Central memory CD4-positive, alpha-beta T cell (primary cell): ENCODE measurements at places on chromosomes 6 and 20.

GRCh38 chr6:51300510-51300909, 481.8 kb downstream of the TFAP2B start:
- DNase-seq, result no peak

DNA sequence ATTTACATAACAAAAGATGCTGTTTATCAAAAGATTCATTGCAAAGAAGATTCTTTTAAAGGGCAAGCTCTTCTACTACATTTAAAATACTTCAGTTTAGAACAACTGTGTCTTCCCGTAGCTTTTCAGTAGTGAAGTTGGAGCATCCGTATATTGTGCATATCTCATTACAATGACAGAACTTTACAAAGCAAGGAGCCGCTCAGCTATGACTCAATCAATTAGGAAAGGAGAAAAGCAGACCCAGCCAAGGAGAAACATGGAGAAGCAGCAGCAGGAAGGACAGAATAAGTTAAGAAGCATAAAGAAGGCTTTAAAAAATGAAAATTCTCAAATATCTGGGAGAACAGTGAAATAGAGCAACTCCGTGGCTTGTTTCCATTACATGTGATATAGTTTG, 132.6 kb upstream of the SMLR1 start:
- no peak for DNase-seq

GRCh38 chr6:912871-913835, 220.2 kb upstream of the EXOC2 start:
- DNase-seq, result no peak

- no peak for DNase-seq
Measured at GRCh38 chr20:62355878-62356588, 11.1 kb downstream of the LAMA5 start.

GRCh38 chr20:52833901-52834300, 138.3 kb upstream of the TSHZ2 start:
- DNase-seq, result no peak

GRCh38 chr6:93972791-93973190, 553.4 kb upstream of the EPHA7 start:
- no peak for DNase-seq

DNA sequence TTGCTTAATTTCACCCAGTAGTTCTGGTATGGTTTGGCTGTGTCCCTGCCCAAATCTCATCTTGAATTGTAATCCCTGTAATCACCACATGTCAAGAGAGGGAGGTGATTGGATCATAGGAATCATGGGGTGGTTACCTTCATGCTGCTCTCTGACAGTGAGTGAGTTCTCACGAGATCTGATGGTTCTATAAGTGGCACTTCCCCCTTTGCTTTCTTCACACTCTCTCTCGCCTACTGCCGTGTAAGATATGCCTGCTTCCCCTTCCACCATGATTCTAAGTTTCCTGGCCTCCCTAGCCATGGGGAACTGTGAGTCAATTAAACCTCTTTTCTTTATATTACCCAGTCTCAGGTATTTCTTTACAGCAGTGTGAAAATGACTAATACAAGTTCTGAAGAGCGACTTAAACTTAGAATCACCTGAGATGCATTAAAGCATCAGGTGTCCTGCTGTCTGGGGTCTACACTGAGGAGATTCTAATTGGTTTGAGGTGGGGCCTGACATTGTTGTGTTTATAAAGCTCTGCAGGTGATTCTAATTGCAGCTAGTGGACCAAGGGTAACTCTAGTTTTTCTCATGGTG, 82.1 kb upstream of the DTNBP1 start:
- DNase-seq, result no peak

GRCh38 chr6:11639376-11640235, 102.1 kb downstream of the TMEM170B start:
- DNase-seq, result no peak

DNA sequence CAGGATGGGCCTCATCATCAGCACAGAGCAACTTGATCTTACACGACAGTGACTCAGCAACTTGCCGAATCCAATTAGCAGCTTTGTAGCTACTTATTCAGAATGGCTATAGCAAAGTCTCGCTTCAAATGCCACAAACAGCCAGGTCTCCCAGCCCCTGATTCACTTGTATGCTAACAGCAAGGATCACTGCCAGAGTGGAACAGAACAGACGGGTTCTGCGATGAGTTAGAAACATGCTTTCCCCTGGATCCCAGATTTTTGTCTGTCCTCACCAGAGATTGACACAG, 254.4 kb downstream of the NRN1 start:
- DNase-seq, result no peak

GRCh38 chr6:41449399-41450245, 96.6 kb upstream of the FOXP4 start:
- DNase-seq, result no peak

- no peak for DNase-seq
Measured at GRCh38 chr6:11734861-11735613, 43.6 kb downstream of the ADTRP start.

- no peak for DNase-seq
Measured at GRCh38 chr6:139028215-139028657, 309 bp upstream of the ABRACL start.

GRCh38 chr6:106666282-106667021, 37.1 kb downstream of the QRSL1 start:
- no peak for DNase-seq

DNA sequence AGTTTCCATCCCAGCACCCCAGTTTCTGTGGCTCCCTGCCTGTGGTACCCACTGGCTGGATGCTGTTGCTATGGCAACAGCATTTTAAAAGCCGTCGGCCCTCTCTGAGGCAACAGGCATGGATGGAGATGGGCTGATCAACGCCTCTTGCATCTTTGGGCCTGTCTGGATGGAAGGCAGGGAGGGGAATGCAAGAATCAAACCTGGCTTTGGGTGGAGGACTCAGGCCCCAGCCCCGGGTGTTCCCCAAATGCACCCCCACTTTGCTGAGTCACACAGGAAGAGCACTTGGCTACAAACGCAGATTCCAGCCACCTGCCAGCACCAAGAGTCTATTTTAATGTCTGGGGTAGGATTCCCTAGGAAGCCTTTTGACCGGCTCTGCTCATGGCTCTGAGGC, 45.7 kb upstream of the TGM2 start:
- DNase-seq, result no peak

GRCh38 chr20:31860390-31861134, 9.8 kb downstream of the DUSP15 start:
- DNase-seq, result no peak

- no peak for DNase-seq
Measured at GRCh38 chr6:94133106-94133505, 713.7 kb upstream of the EPHA7 start.

- DNase-seq, result no peak
Measured at GRCh38 chr20:29410806-29411457, 1846.5 kb upstream of the DEFB115 start.

DNA sequence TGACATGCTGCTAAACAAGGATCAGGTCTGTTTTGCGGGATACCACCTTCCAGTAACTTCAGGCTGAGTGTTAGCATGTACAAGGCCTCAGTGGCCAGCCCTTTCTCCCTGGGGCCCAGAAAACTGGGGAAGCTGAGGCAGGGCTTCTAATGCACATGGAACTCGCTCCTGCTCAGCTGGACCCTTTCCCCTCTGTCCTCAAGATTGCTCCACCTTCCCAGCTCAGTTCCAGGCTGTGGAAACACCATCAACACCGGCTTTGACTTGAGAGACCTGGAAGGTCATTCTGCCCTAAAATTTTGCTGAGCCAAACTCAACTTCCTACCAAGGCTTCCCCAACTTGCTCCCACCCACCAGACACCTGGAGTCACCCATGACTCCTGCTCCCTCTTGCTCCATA, 4.2 kb upstream of the BLCAP start:
- DNase-seq, result no peak

DNA sequence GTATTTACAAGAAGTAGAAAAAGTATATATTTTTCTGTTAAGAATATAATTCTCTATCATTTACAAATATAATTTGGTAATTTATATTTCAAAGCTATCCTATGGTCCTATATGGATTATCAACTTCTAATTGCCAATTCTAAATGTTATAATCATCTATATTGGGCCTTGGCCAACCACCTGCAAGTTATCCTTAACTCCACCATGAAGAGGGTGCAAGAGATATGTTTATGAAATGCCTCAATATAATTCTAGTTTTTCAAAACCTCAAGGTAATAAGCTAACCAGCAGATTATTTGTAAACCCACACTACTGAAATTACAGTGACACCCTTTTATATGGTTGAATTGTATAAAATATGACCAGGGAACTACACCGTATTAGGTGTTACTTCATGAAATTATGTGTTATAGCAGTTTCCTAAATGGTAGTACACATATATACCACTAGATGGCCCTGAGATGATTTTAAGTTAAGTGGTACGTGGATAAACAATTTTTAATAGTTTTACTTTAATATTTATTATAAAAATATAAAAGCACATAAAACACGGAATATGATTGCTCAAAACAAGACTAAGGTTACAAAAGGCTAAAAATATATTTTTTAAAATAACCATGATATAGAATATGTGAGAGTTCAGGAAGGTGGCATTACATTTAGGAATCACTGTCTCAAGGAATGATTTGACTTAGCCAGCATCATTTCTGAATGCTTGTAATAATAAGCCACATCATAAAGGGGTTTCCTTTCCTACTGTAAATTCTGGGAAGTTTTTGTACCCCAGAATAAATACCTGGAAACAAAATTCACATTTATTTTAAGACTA, 9.8 kb upstream of the PNISR start:
- no peak for DNase-seq

DNA sequence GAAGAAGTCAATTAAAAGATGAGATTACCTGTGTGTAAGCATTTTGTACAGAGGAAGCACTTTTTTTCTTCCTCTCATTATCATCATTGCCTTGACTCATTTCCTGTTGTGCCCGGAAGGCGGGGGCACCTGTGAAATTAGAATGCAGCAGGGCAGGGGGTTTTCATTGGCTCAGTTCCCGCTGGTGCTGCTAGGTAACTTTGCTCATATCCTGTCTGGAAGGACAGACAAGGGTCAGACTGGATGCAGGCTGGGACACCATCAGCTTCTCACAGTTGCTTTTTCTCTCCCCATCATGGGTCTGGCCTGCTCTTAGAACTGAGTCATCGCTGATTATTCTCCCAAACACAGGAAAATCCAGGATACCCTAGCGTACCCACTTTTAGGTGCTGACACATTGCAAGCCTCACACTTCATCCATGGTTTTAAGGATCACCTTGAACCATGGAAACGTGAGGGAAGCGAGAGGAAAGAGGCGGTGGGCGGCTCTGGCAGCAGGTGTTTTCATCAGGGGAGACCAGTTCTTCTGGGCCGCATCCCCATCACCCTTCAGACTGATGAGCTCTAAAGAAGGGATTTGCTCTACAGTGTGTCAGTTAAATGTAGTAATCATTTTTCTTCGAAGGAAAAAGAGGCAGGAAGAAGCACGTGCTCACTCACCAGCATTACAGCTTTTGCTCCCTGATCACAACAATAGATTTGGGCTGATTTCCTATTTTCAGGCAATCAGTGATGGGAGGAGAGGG, 195.7 kb upstream of the SASH1 start:
- peak; percentile 60 for DNase-seq

- peak; percentile 66 for DNase-seq
Measured at GRCh38 chr6:127951172-127951917, 50.5 kb upstream of the THEMIS start.

GRCh38 chr6:41372832-41373626, 37.6 kb downstream of the NCR2 start:
- no peak for DNase-seq

DNA sequence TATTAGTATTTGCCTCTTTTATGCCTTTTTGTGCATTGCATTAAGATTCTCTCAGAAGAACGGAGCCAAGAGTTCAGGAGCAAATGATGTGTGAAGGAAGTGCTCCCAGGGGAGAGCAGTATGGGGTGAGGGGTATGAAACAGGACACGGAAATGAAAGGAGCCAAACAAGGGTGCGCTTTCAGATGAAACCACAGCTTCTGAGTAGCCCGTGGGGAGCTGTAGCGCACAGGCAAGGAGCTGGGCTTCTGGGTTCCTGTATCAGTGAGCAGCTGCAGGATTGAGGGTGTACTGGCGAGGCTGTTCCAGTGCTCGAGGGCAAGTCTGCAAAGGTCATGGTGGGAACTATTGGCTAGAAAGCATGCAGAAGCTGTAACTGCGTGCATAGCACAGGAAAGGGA, 25.4 kb downstream of the ANKEF1 start:
- DNase-seq, result no peak

- no peak for DNase-seq
Measured at GRCh38 chr20:9258901-9259300, 190.0 kb downstream of the PLCB4 start.

DNA sequence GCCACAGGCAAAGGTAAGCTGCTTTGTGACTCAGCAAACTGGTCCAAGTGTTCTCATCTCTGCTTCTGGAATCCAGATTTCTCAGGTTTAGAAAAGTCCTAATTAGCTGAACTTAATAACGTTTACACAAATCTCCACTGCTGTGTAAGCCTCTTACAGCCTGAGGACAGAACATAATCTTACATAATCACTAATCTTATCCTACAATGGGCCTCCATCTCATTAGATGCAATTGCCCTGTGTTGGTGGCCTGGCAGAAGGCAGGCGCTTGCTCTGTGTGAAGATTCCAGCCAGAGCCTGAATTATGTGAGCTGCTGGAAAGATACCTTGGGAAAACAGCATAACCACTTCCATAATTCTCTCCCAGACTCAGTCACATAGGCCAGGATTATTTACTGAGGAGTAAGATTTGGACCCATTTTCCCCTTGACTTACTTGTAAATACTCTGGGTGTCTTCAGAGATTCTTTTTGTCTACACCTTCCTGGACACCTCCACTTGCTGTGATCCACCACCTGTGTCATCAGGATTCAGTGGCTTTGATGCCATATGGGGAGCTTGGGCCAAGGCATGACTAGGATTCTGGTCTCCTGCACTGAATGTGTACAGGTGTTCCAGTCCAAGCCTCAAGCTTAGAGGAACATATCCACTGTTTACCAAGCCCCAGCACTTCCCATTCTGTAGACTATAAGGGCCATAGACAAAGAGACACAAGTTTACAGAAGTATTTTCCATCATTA, 104.4 kb downstream of the C6orf118 start:
- no peak for DNase-seq

DNA sequence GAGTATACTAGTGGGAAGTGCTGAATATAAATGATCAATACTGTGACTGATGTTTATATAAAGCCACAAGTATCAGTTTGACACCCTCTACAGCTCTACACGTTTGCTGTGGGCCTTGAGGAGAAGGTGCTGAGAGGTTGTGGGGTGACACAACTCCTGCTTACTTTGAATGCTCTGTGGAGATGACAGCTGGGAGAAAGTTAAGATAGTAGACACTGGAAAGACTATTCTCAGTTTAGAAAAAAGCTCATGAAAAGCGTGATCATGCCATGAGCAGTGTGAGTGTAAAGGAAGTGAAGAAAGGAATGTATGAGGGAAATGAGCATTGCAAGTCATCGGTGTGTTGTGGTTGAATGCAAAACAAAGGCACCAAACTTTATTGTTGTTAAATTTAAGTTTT, 215.8 kb downstream of the UTRN start:
- DNase-seq, result no peak

- DNase-seq, result no peak
Measured at GRCh38 chr6:159533016-159533415, 160.0 kb downstream of the SOD2 start.

DNA sequence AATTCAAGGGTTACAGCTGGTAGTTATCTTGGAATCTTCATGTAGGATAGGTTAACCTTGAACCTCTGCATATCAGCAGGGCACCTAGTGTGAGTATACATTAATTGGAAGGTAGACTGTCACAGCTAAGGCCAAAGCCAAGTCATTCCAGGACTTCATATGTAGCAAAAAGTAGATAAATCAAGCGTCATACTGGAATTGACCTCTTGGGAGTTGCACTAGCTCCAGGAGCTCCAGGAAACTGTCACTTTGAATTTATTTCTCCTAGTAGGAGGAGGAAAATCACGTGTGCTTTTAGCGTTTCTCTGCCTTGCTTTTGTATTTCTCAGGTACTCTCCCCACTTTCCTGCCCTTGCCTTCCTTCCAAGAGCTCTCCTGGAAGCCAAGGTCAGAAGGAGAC, 30.3 kb downstream of the RIPOR2 start:
- DNase-seq, result no peak
